K562 (cell line): ENCODE measurements at places on chromosomes 5 and 9. TPM values are rescaled to one million over a fixed set of nuclear protein-coding genes. Genes with fewer than 3 reads are reported as not detected.

DNA sequence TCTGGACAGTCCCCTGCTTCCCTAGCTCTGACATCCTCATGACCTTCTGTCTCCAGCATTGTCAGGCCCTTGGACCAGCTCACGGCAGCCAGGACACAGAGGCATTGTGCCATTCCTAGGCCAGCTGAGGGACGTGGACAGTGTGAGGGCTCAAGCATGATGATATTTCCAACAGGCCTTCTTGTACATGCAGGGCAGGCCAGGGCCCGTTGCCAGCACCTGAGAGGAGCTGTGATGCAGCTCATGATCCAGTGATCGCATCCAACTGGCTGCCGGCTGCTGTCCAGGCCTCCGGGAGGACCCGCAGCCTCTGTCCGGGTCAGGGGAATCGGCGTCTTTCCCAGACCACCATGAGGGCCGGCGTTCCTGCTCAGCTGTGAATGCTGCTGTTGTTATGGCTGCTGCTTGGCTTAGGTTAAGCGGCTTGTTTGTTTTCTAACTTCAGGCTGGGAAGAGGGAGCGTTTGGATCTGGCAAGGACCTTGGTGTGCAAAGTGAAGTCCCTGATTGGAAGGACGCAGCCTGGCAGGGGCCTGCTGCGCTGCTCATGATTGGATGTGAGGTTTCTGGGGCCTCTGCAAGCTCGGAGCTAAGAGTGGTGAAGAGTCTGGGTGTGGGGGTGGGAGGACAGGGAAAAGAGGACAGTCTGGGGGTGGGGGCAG lies 53.8 kb downstream of the PDZD2 start:
- no peak for DNase-seq

- DNase-seq: no peak
Measured at GRCh38 chr5:31962351-31962751, 211.8 kb downstream of the GOLPH3 start.

DNA sequence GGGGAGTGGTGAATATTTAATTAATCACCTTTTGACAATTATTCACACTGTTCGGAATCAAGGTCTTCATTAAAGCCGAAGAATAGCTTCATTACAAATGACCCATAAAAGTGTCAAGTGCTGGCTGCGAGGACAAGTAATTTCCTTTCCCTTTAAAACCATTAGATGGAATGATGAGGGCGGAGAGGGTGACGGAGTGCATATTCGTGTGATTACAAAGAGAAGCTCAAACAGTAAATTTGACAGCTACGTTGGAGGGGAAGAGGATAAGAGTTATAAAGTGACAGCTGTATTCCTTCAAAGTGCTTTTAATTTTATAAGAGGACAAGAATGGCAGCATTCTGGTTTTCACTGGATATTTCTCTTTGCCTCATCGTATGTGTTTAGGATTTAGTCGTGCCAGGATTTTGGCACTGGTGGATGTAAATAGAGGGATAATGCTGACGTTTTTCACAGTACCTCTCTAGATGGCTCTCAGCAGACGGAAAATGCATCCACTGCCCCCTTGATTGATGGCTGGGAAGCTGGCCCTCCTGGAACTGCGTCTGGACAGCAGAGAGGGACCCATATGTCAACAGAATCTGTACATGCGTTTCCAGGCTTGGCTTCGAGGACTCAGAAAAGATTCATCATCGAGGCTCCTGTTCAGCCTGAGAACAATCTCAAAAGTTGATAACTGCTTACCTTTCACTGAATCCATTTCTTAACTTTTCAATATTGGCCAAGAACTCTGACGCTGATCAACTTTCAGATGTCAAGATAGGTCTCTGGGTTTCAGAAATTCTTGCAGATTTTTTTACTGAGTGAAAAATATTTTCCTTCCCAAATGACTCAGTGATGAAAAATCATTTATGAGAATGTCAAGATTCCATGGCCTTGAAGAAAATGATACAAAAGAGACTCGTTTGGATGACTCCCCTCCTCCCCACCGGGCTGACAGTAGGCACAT lies 50.4 kb upstream of the IRX2 start:
- DNase-seq: no peak

GRCh38 chr9:135297456-135298075 lies 182.0 kb upstream of the PPP1R26 start:
- DNase-seq: no peak

DNA sequence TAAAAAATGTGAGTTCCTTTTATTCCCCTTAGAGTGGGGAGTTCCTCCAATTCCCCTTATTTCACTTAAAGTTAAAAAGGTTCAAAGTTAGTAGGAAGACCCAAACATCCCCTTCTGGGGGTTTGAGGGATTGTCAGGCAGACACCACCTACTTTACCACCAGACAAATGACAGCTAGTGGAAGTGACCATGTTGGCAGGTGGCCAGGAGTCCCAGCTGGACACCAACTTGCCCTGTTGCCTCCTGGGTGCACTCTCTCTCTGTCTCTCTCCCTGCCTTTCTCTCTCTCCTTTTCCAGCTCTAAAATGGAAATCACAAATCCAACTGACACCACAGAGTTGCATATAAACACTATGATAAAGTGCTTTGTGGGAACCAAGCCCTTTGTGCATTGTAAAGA lies 307.7 kb upstream of the TLE4 start:
- DNase-seq: no peak

DNA sequence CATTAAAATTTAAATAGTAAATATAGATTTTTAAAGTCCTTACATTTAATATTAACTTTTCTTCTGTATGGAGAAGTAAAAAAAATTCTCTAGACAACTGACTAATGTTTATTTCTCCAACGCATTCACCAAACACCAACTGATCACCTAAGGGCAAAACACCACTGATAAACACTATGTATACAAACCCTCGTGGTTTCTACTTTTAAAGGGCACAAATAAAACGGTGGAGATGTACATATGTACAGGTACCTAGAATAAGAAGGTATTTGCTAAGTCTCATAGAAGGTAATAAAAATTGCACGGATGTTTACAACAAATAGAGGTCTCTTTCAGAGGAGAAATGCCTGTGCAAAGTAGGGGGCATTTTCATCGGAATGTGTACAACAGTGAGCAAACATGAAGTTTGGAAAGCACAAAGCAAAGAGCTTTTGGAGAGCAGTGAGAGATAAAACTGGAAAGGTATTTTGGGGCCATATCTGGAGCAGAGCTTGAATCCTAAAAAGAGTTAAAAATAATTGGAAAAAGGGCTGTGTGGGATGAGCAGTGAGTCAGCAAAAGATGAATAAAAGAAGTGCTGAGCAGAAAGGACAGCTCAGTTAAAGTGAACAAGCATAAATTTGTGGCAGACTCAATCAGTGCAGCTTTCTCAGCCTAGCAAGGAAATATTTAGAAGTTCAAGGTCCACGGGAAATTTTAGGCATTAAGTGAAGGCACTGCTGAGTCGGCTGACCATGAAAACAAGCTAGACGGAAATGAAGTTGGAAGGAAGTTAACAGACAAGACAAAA lies 160.0 kb downstream of the TMEM161B start:
- DNase-seq: no peak

DNA sequence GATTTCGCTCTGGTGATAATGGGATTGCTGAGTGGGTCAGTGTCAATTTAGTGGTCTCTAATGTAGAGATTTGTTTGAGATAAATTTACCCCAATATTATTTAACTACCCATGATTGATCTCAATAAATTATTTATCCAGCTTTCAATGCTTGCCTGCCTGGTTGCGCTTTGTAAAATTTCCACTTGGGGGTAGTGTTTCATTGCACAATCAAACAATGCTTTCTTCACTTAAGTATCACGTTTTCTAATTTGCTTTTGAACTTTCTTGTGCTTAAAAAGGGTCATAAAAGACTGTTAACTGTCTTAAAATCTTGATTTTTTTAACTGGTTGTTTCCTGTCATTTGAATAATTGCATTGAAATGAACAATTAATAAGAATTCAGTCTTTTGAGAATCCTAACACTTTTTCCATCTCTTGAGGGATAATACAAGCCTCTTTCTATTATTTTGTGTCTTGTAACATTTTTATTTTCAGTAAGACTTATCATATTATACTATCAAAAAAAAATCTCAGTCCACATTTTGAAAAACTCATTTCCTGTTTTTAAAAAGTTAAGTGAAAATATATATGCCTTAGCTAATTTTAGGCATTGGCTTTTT lies 18.7 kb downstream of the HSD17B4 start:
- no peak for DNase-seq

DNA sequence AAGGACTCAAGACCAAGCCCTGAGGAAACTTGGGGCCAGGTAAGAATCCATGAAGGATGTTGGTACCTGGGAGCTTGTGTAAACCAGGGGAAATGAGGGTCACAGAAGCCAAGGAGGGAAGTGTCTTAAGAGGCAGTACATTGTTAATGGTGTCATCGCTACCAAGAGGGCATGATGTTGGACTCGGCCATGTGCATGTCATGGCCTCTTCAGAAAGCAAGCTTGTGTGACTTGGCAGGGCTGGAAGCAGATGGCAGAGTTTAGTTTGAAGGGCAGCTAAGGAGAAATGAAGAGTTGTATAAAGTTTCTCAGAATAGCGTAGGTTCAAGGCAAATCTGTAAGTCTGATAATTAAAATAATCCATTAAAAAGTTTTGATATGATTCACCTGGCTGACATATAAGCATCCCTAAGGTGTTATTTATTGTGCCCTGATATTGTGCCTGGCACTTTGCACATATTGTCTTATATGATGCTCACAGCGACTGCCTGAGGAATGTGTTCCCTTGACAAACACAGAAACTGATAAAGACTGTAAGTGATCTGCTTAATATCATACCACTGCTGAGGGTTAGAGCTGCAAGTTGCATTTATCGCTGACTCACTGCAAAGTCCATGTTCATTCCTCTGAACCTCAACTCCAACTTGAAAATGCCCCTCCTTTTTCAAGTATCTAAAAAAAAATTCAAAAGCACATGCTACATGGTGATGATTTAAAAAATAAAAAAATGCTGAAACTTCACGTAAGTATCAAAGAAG lies 81.3 kb upstream of the PTPN3 start:
- no peak for DNase-seq

DNA sequence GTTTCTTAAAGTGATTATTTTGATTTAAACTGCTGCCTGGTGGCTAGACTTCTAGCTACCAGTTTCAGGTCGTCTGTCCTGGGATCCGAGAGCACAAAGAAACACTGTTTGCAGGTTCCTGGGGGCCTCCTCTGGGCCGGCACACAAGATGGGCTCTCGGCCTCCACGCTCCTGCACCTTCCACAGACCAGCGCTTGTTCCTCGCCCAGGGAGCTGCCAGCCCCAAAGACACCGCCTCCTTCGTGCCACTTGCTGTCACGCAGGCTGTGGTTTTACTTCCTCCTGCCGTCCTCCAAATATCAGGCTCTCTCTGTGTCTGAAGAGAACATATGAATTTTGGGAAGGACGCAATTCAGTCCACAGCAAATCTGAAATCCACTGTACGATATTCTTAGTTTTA lies 105.8 kb downstream of the ROR2 start:
- no peak for DNase-seq

GRCh38 chr5:17329571-17329970 lies 112.1 kb downstream of the BASP1 start:
- no peak for DNase-seq

DNA sequence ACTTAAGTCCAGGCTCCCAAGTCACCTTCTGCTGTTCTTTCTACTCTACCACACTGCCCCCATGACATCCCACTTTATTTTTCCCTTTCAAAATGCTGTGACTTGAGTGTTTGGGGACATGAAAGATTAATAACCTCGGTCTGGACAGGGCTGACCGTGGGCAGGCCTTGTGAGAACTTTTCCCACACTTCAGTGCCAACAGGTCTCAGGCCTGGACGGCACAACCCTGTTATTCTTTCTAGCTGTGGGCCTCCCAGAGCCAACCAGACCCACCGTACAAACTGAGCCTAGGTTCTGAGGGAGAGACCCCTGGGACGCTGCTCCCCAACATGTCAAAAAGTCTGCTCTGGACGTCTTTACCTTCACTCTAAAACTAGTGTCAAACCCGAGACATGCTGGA lies 153.4 kb downstream of the CEP120 start:
- DNase-seq: no peak

- peak; percentile 18 for DNase-seq
Measured at GRCh38 chr5:90866333-90866732, 307.7 kb downstream of the ADGRV1 start.

DNA sequence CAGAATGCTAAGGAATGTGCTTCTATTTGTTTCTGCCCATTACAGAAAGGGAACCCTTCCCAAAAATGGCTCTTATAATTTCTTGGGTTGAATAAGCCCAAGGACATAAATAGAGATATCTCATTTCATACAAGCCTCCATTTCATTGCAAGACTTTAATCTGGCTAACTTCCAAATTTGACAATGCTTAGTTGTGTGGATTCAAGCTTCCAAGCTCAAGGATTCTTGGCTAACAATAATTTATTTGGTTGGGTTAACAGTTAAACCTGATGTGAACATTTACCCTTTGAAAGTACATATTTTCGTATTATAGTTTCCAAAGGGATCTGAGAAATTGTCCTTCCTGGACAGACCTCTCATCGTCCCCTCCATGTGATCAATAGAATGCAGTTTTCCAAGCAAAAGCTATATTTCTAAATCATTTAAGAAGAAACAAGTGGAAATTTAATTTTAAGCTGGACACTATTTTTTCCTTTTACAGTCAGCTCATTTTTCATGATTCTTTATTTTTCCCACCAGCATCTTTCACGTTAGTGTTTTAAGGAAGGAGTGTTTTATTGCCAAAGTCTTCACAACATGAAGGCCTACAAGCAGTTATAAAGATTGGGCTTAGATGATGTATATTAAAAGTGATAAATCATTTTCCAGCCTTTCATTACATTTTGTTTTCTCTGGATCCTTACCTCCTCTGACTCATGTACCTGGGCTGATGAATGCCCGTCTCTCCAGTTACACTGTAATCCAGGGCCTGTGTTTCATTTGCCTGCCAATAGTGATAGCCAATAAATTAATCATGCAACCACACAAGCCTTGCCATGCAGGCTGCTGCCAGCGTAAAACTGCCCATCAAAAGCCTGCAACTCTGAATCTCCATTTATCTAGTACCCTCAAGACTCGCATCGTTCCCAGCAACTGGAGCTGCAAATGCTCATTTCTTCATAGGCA lies 176.7 kb downstream of the NTRK2 start:
- no peak for DNase-seq

- DNase-seq: no peak
Measured at GRCh38 chr9:101435601-101436079, at the start of gene ALDOB. Gene ALDOB, minus strand, starts transcription at chr9:101435774. Its CDS starts 4,887 bp downstream, at chr9:101430887.

DNA sequence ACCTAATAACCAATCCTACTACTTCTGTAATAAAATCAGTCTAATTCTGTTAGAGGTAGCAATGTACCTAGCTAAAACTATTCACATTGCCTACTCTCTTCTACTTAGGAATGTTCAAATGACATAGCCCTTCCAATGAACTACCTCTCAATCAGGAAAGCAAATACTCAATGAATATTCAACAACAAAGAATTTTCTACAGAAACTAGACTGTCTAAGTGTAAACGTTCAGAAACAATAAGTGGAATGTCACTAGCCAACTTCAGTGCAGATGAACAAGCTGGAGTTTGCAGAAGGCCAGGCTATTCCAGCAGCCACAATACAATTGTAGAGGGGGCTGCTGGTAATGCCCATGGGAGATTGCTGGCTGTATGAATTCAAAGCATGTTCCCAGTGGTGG lies 743.2 kb upstream of the CDH10 start:
- no peak for DNase-seq

GRCh38 chr5:141603923-141604717 lies 14.7 kb downstream of the DIAPH1 start:
- peak; percentile 38 for DNase-seq

GRCh38 chr5:98403131-98403530 lies 370.3 kb upstream of the RGMB start:
- DNase-seq: no peak

PLCXD3 gene
- 0.02 TPM in 1 of 2 replicates, not detected in the other for total RNA-seq

FREM1 gene
- 0.11 and 0.13 TPM in 2 replicates for total RNA-seq

ARSI gene
- 0.04 TPM in 2 replicates for total RNA-seq

SPEF2 gene
- 0.24 and 0.29 TPM in 2 replicates for total RNA-seq

ANKRD33B gene
- 1.3 and 1.7 TPM in 2 replicates for total RNA-seq

ATP6V1G1 gene
- 88.4 and 89.9 TPM in 2 replicates for total RNA-seq

ECM2 gene
- not detected in 2 replicates for total RNA-seq

FSTL4 gene
- not detected in 2 replicates for total RNA-seq

DAB2 gene
- 23.1 and 27.6 TPM in 2 replicates for total RNA-seq
